ENCODE measurements at places on chromosomes 5 and 9. TPM values are rescaled to one million over a fixed set of nuclear protein-coding genes. Genes with fewer than 3 reads are reported as not detected.

LCN15 gene
- not detected for total RNA-seq

CD74 gene
- total RNA-seq, result 335 TPM

TRIM7 gene
- 11.0 TPM for total RNA-seq

PCYOX1L gene
- total RNA-seq, result 4.7 TPM

TEK gene
- total RNA-seq, result 14.9 TPM

NUTM2G gene
- total RNA-seq, result not detected

SVEP1 gene
- 57.2 TPM for total RNA-seq

PDZD2 gene
- total RNA-seq, result 8.6 TPM
